Fibroblast of skin of left biceps (primary cell): ENCODE measurements at places on chromosomes 7 and 10.

DNA sequence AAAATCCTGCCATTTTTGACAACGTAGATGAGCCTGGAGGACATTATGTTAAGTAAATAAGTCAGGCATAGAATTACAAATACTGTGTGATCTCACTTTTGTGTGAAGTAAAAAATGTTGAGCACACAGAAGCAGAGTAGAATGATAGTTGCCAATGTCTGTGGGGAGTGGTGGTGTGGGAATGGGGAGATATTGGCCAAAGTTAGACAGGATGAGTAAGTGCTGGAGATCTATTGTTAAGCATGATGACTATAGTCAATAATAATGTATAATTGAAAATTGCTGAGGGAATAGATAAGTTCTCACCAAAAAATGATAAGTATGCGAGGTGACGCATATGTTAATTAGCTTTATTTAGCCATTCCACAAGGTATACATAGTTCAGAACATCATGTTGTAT, 92.0 kb downstream of the GPR85 start:
- DNase-seq: no peak

DNA sequence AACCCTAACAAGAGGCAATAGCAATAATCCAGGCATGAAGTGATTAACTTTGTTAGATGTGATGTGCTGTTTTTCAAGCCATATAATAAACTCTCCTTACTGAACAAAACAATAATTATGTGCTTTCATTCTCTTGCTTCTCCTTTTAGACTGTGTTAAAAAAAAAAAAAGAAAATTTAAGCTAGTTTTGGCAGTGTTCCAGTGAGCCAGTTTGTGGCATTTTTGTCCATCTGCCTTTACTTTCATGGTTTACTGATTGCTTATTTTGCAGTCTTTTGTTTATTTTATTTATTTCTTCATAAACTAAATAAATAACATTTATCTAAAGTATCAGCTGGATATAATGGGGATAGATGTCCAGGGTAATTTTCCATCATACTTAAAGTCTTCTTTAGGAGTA, 625.3 kb downstream of the CNTNAP2 start:
- no peak for DNase-seq

DNA sequence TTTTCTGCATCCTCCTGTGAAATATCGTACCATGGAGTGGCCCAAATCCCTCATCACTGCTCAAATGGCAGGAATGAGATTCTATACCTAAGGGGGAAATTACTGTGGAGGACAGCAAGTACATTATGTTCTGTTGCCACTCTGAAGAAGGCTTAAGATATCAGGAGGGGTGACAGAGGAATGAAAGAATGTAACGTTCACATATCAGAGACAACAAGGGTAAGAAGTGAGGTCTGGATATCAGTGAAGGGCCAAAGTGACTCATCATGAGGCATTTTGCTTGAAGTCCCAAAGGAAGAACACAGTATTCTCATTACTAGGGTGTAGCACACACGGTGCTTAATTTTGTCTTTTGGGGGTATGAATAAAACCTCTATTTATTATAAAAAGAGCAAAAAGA, 71.5 kb upstream of the SLC13A1 start:
- no peak for DNase-seq

DNA sequence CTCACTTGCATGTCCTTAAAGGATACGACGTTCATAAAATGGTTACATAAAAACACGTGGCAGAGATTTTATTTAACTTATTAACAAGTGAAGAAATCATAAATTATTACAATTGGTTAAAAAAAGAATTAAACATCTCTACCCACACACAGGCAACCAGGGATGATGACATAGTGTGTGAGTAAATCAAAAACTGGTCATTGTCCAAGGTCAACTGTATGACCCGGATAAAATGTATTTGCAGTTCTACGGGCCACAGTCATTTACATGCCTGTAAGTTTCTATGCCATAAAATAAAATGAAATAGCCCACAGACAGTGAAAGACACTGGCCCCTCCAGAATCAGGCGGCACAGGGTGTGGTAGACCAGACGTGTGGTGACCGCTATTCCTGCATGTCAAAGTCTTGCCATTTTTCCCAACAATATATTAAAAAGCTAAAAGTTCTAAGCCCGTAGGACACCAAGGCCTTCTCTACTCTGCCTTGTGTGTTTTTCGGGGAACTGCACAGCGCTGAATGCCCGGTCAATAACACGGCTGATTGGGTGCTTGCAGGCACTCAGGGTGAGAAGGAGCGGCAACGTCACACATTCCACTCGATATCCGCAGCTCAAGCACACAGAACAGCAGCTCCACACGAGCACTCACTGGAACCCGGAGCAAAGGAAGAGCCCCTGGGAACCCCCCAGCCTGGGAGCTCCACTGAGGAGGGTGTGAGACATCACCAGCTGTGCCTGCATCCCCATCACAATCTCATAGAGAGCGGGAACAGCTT, 143.3 kb upstream of the PPP2R2D start:
- DNase-seq: no peak

DNA sequence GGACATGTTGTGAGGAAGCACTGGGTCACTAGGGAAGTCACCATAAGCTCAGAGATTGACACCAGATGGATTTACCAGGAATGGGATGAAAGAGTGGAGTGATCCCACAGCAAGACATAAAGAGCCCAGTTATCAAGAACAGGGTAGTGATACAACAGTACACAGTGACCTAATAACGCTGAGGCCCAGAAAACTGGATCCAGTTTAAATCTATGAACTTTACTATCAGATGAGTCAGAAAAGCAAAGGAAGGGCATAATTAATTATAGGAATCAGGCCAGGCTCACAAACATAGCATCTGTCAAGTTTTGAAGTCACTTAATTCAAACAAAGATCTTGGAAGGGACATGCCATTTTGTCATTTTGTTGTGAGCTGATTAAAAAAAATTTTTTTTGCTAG, 73.5 kb downstream of the LRRN3 start:
- no peak for DNase-seq

DNA sequence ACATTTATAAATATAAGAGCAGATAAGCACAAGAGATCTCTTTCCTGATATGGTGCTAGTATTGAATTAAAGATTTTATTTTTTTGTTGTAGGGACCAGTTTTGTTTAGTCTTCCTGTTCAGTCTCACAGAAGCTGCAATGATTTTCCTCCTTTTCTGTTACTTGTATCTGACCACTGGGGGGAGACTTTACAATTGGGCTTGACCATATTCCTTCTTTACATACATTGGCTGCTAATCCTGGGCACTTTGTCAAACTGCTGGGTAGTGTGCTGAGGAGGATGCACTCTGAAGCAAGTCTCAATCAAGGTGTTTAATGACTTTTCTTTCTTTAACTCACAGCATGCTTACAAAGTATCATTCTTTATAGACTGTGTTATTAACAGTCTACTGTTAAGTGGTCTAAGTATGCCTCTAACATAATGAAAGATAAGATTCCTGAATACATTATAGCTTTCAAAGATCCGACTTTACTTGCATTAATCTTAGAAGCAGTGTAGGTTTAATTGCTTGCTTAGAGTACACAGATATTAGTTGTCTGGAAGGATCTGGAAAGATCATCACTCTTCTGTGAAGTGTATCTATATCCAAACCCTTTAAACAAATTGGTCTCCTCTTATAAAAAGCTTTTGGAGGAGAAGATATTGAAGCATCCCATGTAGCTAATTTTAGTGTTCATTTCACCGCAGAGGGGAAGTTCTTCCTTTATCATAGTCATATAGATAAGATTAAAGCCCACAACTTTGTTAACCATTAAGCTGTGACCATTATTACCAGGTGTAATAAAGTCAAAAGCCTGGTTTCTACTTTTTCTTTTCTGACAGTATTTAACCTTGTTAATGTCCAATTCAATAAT, 3.1 kb downstream of the PALS2 start:
- DNase-seq: peak; percentile 33

- DNase-seq: no peak
These were observed 39.8 kb downstream of the ITPRID1 start for GRCh38 chr7:31553661-31554081.

DNA sequence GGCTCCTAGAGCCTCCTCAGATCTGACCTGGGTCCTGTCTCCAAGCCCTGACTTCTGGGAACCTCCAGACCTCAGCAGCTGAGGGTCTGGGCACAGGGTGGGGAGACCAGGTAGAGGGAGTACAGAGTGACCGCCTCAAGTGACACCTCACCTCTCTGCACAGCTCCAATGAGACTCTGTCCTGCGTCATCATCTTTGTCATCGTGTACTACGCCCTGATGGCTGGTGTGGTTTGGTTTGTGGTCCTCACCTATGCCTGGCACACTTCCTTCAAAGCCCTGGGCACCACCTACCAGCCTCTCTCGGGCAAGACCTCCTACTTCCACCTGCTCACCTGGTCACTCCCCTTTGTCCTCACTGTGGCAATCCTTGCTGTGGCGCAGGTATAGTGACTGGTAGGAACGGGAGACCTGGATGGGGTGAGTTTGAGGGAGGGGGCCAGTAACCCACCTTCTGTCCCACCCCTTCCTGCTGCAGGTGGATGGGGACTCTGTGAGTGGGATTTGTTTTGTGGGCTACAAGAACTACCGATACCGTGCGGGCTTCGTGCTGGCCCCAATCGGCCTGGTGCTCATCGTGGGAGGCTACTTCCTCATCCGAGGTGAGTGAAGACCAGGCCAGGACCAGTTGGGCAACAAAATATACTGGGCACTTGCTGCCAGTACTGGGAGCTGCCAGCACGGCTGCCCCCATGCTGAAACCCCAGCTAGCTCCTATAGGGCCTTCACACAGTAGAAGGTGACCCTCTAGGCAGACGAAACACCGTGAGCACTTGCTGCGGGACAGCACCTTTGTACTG, 17.8 kb downstream of the SMO start:
- DNase-seq: no peak

GRCh38 chr7:157037635-157038034, 27.2 kb upstream of the MNX1 start:
- no peak for DNase-seq

DNA sequence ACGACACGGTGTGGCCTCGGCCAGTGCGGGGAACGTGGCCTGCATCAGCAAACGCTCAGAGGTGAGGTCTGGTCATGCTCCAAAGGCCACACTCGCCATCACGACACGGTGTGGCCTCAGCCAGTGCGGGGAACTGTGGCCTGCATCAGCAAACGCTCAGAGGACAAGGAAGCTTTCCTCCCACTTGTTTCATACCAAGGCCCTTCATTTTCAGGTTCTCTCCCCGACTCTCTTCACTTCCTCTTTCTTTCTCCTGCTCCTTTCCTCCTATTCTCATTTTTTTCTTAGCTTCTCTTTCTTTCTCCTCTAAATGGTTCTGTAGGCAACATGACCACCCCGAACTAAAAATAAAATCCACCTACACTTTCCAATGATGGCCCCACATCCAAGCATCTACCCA, 384.4 kb upstream of the SHH start:
- DNase-seq: no peak

- no peak for DNase-seq
These were observed 590.4 kb downstream of the NXPH1 start for GRCh38 chr7:9023675-9024294.

GRCh38 chr10:92187101-92187500, 103.8 kb downstream of the CPEB3 start:
- no peak for DNase-seq

GRCh38 chr10:35638101-35638500, 4.0 kb downstream of the FZD8 start:
- DNase-seq: no peak

DNA sequence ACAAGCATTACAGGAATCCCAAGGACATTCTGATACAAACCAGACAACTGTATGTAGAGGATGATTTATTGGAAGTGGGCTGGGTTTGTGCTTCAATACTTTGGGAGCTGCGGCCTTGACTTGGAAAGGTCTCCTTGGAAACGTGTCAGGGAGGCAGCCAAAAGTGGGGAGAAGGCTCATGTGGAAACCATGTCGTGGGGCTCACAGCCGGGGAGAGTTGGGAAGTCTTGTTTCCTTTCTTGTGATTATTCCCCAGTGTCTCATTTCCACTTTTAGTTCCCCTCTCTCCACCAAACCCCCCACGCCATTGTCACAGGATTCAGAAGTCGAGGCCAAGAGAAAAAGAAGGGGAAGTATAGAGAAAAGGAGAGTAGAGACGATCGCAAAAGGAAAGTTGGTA, 53.9 kb upstream of the SFMBT2 start:
- DNase-seq: no peak

DNA sequence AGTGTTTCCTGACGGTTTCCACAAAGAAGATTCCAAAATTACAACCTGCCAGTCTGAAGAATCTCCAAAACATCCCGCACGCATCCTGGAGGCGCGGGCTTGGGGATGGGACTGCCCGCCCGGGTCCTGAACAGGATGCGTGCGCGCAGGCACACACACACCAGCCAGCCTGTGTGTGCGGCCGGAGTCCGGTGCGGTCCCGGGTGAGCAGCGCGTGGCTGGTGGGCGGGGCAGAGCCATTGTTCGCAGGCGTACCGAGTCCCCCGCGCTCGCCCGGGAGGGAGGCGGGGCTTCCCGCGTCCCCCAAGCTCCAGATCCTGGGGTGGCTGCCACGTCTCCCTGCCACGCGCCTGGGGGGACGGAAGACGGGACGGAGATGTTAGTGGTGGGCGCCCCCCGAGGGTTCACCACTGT, 675 bp upstream of the SCD start:
- peak; percentile 21 for DNase-seq

DNA sequence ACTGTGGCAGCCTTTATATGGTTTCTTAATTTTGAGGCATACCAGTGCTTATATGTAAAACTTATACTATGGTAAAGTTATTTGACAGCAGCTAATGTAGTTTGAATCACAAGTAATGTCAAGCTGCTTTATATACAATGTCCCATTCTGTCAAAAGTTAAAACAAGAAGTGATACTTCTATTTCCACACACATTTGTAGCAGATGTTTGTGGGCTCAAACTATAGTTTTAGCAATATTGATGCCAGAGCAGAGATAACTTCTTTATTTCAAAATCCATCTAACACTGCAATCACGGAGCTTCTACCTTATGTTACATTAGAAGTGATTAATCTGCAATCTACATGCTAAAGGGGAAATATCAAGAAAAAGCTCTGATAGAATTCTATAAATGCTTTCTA, 149.6 kb downstream of the ADK start:
- no peak for DNase-seq
